ENCODE measurements at places on chromosomes 5 and 9.

DNA sequence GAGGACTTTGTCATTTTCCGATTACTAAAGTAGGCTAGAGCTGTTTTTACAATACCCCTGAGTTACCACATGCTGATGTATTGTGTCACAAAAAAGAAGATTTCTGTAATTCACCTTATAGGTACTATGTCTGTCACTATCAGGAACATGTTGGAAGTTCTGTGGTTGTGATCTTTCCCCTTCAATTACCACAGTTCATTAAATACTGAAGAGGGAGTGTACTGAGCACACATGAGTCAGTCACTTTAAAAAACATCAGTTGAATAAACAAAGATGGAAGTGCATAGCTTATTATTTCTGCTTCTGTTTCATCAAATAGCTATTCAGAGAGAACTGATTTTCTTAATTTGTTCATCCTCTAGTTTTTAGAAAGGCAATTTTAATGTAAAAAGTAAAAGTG, 31.7 kb downstream of the AP3S1 start:
- no peak for DNase-seq

DNA sequence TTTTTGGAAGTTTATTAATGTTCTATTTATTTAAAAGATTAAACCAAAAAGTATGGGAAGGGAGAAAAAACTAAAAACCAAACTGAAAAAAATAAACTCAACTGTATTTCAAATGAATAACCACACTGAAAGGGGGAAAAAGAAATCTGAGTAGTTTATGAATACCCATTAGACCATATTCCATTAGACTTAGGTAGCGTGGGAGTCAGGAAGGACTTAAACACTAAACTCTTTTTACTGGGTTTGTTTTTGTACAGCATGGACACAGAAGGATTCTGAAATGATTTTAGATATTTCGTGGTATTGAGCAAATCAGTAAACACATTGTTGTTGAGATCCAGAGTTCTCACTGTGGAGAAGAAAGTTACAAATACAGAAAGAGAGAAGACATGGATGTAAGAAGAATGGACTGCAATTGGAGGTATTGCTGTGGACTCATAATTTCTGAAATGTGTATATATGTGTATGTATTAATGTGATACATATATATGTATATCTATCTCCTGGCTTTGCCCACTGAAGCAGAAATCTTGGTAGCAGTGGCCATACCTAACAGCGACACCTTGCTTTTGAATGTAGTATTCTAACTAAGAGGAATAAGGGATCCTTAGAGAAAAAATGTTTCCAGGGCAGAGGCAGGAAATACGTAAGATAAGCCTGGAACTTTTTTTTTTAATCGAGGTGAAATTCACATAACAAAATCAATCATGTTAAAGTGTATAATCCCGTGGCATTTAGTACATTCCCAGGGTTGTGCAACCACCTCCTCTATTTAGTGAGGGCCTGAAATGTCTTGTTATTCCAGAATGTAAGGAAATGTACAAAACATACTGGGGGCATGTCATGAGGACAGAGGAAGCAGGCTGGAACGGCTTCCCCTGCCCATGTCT, 228.8 kb downstream of the SMARCA2 start:
- no peak for DNase-seq

DNA sequence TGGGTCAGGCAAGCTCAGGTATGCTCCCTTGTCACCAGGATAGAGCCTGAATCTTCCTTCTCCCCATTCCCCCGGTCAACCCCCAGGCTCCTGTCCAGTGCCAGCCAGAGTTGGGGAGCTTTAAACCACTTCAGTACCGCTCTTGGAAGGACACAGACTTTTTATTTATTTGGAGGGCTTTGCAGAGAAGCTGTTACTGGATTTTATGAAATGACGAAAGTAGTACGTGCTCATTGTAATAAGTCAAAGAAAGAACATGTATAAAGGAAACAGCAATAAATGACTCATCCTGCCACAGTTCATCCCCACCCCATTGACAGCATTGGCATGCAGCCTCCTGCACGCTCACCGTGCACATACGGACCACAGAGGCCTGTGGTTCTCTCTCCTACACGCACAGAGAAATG, 230.3 kb downstream of the AUH start:
- no peak for DNase-seq

DNA sequence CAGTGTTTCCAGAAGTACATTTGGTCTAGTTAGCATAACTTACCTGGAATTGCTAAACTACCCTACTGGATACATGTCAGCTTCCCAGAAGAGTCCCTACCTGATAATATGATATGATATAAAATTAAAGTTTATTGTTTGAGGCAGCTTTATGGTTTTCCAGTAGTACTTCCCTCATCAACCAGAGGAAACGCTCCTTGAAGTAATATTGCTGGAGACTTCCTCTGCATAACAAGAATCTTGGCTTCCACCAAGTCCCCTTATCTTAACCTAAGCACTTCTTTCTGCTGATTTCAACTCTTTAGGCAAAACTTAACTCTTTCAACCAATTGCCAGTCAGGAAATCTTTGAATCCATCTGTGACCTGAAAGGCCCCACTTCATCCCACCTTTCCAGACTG, 214.3 kb upstream of the PTGER4 start:
- no peak for DNase-seq

- no peak for DNase-seq
Observed at GRCh38 chr5:137733006-137733405, 2.9 kb downstream of the KLHL3 start.

- DNase-seq: no peak
Observed at GRCh38 chr9:123326662-123327093, 29.3 kb upstream of the CRB2 start.

DNA sequence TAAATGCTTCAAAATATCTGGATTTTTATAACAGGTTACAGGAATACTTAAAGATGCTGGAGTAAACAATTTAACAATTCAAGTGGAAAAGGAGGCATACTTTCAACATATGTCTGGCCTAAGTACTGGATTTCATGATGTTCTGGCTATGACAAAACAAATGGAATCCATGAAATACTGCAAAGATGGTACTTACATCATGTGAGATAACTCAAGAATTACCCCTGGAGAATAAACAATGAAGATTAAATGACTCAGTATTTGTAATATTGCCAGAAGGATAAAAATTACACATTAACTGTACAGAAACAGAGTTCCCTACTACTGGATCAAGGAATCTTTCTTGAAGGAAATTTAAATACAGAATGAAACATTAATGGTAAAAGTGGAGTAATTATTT, 35.6 kb downstream of the SLC30A5 start:
- DNase-seq: no peak

DNA sequence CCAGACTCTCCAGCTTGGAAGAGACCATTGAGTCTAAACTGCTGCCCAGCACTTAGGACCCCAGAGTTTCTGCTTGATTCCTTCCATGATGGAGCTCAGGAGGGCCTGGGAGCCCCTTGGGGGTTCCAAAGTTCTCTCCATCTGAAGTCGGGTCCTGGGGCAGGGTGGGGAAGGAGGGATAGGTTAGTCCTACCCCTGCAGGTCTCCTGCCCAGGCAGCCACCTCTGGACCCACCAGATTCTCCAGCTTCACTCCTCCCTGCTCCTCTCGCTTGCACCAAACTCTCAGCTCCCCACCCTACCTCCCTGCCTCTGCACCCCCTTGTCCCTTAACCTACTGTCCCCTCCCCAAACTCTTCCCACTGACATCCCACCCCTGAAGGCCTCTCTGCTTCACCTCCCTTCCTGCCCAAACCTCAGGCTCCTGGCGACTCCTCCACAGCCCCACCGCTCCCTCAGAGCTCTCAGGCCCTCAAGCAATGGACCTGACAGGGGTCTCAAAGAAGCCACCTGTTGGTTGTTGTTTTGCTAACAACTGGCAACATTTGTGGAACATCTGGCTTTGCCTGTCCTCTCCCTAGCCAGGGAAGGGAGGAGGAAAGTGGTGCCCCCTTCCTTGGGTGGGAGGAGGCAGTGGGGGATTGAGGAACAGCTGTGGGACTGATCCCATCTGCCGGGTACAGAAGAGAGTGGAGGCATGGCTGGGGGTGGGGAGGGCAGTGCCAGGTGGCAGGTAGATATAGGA, 137.5 kb downstream of the RGS3 start:
- DNase-seq: no peak

DNA sequence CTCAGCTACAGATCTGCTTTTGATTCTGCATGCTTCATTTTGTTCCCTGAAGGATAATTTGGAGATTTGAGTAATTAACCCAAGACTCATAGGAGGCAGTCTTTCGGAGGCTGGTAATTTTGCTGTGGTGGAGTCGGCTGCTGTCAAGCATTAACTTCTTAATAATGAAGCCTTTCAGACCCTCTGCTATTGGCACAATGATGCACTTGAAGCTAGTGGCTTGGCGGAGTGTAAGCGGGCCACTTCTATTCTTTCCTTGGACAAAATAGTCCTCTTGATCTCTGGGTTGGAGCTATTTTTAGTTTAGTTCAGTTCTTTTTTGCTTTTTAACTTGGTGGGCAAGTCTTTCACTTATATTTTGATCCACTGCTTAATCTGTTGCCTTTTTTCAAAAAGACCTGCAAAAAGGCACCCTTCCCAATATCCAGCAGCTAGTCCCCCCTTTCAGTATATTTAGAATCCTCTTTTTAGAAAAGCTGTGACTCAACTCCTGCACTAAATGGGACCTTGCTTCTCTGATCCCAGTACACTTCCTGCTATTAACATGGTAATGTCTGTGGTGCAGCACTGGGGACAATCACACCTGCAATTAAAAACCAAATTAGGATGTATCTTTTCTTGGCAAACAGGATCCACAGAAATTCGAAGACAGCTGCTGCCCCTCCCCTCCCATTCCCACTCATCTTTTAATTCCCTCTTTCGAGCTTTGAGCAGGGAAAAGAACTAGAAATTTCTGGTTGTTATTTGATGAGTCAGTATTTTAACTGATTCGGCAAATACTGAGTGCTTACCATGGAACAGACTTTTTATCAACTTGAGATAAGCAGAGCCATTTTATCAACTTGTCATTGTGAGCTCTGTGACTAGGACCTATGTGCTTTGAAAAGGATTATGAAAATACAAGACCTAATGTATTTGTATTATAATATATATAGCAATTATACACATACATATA, 169.4 kb upstream of the ANKRD55 start:
- DNase-seq: no peak

- no peak for DNase-seq
Observed at GRCh38 chr5:127695346-127695745, 7.8 kb upstream of the CCDC192 start.

DNA sequence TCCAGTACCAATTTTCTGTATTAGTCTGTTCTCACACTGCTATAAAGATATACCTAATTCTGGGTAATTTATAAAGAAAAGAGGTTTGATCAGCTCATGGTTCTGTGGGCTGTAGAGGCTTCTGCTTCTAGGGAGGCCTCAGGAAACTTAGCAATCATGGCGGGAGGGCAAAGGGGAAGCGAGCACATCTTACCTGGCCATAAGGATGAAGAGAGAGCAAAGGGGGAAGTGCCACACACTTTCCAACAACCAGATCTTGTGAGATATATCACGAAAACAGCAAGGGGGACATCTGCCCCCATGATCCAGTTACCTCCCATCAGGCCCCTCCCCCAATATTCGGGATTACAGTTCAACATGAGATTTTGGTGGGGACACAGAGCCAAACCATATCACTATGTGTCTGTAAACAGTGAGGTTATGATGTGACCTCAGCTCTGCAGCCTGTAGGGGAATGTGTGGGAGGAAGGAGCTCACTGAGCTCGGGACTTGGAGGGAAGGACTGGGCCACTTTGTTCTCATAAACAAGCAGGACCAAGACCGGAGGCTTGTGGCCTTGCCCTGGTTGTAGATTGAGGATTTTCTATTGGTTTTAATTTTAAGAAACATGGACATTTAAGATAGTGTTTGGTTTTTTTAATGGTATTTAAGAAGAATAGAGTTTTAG, 85.2 kb downstream of the EHMT1 start:
- DNase-seq: no peak

DNA sequence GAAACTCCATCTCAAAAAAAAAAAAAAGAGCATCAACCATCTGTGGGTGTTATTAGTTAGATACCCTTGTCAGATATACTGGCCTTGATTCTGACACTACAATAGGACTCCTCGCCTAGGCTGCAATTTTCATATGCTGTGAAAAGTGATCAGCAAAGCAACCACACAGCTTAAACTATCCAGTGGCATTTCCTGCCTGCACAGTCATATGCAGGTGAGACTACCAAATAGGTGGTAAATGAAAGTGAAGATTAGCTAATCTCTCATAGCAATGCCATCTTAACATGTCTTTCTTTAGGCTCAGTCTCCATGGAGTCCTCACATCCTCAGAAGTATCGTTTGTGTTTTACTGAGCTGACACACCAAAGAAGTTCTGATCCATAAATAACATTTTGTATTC, 40.8 kb downstream of the GRAMD2B start:
- DNase-seq: no peak

DNA sequence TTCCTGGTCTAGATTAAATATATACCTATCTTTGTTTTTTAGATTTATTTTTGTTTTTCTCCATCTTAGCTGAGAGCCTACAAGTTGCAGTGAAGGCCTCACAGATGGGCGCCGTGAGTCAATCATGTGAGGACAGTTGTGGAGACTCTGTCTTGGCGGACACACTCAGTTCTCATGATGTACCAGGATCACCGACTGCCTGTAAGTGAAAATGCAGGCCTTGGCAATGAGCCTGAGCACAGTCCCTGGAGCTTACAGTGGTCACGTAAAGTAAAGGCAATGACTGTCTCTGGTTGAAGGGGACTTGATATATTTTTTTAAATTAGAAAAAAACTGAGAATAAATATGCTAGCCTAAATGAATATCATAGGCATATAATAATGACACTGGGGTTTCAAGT, 271.9 kb downstream of the ARHGEF28 start:
- DNase-seq: no peak

DNA sequence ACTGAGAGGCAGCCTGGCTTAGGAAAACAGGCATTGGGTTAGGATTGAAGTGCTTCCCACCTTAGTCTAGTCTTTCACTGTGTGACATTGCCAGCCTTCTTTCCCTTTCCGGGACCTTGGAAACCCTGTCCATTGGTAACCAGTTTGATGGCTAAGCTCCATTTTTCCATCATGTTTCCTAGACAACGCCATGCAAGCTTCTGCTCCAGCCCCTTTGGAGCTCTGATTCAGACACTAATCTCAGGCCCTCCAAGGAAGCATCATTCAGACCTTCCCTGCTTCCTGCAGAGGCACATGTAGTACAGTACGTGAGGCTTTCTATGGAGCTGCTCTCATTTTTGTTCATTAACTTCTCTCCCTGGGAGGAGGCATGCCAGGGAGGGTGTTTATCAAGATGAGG, 68.5 kb downstream of the GRIA1 start:
- DNase-seq: no peak

DNA sequence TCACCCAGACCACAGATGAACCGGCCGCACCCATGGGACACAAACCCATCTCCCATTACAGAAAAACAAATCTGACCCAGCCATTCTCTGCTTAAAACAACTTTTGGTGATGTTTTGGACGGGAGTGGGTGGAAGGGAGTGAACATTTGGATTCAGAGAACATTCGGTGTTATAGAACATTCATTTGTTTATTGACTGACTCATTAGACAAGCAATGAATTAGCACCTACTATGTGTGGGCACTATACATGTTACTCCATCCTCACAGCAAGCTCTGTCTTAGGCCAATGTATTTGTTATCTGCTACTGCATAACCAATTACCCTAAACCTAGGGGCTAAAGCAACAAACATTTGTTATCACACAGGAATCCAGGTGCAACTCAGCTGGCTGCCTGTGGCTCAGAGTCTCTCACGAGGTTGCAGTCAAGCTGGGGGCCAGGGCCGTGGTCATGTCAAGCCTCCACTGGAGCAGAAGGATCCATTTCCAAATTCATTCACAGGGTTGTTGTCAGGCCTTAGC, 5.1 kb upstream of the ERGIC1 start:
- no peak for DNase-seq
